ENCODE measurements at places on chromosomes 1 and 21.
A peak's percentile ranks its signal among the peaks of the same experiment; 100 is the strongest.

- DNase-seq: no peak
Observed at GRCh38 chr1:222644636-222644980, 26.7 kb downstream of the MIA3 start.

DNA sequence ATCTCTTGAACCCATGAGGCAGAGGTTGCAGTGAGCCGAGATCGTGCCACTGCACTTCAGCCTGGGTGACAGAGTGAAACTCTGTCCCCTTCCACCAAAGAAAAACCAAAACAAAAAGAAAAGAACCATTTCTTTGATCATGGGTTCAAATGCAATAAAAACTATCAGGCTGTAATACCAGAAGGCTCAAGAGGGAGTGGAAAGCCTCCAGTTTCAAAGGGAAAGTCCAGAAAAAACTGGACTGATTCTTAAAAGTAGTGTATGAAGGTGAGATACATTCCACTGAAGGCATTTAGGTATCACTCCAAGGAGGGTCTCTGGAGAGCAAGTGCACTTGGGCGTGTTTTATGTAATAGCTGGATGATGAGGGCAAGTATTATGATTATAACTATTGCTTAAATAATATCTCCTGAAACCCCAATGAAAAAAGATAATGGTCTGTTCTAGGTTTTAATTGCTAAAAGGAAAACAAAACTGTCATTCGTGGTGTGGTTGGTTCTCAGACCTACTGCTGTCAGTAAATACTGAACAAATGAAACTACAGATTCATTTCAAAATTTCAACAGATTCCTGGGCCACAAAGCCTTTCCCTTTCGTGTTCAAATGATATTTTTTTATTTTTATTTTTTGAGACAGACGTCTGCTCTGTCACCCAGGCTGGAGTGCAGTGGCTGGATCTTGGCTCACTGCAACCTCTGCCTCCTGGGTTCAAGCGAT is 6.0 kb upstream of the CAMTA1 start:
- DNase-seq: no peak

- DNase-seq: no peak
Observed at GRCh38 chr21:31660259-31660565, 719 bp downstream of the SOD1 start.

DNA sequence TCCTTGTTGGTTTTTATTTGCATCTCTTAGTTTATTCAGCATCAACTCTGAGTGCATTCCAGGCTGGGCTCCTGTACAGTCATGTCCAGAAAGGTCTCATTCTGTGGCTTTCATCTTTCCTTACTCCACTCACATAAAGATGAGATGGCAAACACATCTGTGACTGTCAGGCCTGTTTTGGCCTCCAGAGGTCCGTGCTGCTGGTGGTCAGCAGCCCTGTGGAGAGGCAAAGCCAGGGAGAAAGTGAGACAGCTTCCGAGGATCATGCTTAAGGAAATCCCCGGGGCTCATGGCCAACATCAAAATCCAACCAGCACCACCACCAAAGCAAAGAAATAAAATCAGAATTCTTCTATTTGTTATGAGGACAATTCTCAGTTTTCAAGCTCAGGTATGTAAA is 96.1 kb upstream of the HIVEP3 start:
- no peak for DNase-seq

- DNase-seq: no peak
Observed at GRCh38 chr1:185938396-185938795, 204.2 kb downstream of the HMCN1 start.

DNA sequence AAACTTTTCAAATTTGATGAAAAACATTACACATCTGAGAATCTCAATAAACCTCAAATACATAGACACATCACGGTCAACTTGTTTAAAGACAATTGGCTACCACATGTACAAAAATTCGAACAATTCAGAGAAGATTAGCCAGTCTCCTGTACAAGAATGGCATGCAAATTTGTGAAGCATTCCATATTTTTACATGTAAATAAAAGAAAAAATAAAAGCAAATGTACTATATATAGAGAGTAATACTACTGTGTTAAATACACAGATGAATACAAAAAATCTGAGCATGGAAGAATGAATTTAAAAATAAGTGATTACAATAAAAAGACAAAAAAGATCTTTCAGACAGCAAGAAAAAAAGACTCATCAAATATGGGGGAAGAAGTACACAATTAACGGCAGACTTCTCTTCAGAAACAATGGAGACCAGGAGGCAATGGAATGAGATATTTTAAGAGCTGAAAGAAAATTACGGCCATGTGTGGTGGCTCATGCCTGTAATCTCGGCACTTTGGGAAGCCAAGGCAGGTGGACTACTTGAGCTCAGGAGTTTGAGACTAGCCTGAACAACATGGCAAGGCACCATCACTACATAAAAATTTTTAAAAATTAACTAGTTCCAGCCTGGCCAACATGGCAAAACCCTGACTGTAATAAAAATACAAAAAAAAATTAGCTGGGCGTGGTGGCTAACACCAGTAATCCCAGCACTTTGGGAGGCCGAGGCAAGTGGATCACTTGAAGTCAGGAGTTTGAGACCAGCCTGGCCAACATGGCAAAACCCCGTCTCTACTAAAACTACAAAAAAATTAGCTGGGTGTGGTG is 23.2 kb downstream of the HAX1 start:
- DNase-seq: no peak

GRCh38 chr21:34559089-34559631 is 47.1 kb upstream of the KCNE1 start:
- no peak for DNase-seq

GRCh38 chr21:46196733-46197132 is 12.5 kb upstream of the SPATC1L start:
- no peak for DNase-seq

DNA sequence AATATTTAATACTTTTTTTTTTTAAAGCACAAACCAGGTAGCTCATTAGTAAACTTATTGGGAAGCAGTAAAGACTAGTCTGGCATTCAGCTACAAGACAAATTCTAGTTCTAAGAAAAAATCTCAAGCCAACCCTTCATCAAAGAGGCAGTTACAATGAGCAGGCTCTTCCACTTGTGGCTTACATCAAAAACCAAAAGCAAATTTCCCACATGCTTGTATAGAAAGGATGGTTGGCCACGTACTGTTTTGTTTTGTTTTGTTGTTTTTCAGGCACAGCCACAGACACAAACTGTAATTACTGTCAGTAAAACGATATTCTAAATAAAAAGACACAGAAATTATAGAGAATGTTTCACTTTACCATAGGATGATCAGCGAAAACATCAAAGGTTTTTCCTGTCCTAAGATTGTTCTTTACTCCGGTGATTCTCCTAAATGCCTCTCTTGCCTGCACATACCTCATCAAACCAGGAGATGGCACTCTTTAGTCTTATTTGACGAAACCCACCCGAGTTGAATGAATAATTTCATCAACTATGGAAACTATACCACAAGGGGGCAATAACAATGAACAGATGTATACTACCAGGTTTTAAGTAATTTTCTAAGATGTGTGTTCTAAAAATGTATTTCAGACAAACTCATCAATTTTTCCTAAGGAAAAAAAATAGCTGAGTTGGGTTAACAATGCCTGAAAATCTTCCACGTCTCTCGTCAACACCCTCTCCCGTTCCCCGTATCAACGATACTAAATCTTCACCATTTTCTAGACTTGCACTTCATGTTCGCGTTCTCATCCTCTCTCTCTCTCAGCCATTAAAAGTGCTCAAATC is 26.9 kb downstream of the RPL5 start:
- DNase-seq: peak; percentile 70

DNA sequence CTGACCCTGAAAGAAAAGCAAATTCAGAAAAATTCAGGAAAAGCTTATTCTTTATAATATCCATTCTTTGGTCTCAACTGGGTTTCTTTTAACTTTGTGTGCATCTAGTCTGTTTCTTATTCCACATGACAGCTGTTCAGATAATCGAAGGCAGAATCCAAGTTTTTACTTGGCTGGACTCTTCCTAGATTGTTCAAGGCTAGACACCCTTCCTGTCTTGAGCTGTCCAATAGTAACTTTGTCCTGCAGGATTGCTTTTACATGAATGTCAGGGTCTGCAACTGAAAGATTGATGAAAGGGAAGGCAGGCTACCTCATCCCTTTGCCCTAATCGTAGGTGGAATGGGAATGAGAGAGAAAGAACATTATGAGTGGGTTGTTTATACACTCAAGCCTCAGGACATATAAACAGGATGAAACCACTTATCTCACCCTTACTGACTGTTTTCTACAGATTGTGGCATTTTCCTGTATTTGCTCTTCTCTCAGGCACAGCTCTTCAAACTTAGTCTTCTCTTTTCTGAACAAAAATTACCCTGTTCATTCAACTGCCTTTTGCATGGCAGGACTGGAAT is 76.9 kb downstream of the LEPR start:
- no peak for DNase-seq

GRCh38 chr1:85606414-85606800 is 25.8 kb downstream of the CCN1 start:
- no peak for DNase-seq

DNA sequence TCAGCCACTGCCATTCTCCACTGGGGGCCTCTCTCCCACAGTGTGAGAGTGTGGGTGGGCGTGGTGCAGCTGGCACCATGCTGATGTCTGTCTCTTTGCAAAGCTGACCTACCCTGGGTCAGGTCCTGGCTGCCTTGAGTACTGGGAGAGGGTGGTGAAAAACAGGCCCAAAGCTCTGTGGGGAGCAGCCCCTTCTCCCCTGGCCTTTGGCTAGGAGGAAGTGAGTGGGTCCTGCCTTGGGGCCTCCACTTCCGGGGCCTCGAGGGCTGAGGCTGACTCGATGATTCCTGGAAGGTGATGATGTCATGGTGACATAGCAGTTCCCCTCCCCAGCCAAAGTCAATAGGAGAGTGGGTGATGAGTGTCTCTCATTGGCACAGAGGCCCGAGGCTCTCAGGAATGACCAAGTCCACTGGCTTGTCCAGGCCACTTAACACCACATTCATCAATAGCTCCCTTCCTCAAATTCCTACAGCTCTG is 53.0 kb downstream of the IER5 start:
- DNase-seq: no peak

GRCh38 chr1:3146907-3147306 is 77.9 kb downstream of the PRDM16 start:
- DNase-seq: no peak

DNA sequence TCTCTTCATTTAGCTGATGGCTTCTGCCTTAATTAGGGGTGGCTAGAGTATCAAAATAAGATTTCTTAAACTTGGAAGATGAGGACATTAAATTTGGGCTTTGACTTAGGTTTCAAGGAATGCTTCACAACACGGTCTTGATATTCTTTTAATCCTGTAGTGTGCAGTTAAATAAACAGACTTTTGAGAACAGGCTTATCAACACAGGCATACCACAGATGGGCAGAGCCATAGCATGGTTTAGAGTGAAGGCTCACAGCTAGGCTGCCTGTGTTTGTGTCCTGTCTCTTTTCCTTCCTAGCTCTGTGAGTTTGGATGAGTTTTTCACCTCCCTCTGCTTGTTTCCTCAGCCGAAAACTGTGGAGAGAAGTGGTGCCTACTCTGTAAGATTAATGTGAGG is 102.3 kb upstream of the IPO9 start:
- no peak for DNase-seq

DNA sequence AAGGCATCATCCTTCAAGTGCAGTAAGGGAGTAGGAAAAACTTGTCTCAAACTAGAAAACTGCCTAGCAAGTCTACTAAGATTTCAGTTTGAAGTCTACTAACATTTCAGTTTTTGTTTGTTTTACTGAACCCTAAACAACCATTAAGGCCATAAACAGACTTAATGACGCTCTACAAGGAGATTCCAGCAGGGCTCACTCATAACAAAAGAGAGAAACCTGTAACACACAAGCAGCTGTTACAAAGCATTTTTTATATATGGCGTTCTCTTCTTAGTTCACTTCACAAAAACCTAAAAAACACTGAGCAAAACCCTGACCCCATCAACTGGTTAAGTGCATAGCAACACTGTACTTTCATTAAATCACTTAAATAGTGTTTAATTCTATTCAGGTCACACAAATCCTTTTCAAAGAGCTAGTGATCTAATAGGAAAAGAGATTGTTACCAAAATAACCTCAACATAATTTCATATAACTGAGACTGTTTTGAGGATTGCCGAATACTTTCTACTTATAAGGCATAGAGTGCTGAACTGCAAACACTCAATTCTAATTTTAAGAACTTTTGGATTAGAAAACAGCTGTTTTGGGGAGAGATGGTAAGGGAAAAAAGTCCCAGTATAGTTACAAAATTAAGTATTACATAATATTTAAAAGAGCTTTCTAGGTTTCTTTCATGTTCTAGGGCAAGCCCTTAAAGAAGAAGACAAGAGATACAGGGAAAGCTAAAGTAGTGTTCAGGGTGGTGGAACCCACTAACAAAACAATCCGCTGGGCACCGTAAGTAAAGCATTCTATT is 1.4 kb downstream of the B3GALNT2 start:
- no peak for DNase-seq

DNA sequence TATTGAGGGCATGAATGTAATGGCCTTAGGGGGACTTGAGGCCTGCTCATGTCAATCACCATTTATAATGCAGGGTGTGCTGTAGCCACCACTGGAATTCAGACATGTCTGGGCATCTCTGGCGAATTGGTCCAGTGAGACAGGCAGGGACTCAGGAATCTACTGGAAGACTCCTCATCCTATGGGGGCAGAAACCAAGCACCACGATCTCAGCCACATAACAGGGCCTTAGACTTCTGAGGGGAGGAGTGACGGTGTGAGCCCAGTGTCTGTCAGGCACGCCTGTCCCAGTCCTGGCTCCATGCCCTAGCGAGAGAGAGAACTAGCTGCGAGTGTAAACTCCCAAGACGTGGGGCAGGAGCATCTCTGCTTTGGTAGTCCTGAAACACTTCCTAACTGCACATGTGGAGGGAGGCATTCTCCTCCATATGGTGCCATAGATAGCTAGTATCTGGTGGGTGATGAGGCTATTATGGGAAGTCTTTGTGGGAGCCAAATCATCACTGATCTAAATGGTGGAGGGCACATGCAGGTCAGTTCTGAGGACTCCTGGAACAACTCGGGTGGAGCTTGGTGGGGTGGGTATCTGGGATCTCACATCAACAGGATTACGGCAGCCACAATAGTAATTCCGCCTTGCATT is 29.8 kb upstream of the KIAA0040 start:
- DNase-seq: no peak

DNA sequence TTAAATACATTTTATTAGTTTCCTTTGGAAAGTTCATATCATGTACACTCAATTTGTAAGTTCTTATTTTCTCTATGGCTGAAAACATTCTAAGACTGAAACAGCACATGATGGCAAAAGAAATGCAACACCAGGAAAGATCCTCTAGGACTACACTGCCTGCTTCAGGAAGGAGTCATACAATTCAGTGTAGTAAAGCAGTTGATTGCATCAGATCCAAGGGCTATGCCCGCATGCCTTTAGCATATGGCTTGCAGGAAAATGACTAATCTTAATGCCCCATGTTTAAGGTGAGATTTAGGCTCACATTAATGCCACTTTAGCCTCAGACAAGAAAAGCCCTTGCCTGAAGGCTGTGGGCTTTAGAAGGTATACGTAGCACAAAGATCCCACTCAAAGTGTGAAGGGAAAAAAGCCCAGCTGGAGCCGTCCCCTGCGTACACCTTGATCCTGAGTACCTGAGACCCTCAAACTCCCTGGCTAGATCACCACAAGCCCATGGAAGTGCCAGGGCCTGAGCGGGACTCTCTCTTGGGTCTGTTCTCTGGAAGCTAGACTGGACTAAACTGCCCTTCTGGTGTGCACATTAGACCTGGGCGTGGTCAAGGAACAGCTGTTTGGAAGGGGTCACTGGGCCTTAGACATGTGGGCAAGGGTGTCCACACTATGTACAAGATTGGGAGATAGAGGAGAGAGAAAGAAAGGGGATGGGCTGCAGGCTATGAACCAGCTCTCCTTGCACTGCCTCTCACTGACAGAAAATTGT is 52.9 kb downstream of the ESRRG start:
- DNase-seq: no peak
